Fibroblast of lung (primary cell): ENCODE measurements at places on chromosomes 11 and 22. TPM values are rescaled to one million over a fixed set of nuclear protein-coding genes. Genes with fewer than 3 reads are reported as not detected.

The ADM2 gene
- polyA plus RNA-seq, result 0.67 and 0.73 TPM in 2 replicates

The SAA4 gene
- polyA plus RNA-seq, result not detected in 2 replicates

The TEAD1 gene
- polyA plus RNA-seq, result 78.9 and 88.6 TPM in 2 replicates

- DNase-seq, result no peak
Measured at GRCh38 chr11:119928047-119928446, 199.0 kb upstream of the NECTIN1 start.

DNA sequence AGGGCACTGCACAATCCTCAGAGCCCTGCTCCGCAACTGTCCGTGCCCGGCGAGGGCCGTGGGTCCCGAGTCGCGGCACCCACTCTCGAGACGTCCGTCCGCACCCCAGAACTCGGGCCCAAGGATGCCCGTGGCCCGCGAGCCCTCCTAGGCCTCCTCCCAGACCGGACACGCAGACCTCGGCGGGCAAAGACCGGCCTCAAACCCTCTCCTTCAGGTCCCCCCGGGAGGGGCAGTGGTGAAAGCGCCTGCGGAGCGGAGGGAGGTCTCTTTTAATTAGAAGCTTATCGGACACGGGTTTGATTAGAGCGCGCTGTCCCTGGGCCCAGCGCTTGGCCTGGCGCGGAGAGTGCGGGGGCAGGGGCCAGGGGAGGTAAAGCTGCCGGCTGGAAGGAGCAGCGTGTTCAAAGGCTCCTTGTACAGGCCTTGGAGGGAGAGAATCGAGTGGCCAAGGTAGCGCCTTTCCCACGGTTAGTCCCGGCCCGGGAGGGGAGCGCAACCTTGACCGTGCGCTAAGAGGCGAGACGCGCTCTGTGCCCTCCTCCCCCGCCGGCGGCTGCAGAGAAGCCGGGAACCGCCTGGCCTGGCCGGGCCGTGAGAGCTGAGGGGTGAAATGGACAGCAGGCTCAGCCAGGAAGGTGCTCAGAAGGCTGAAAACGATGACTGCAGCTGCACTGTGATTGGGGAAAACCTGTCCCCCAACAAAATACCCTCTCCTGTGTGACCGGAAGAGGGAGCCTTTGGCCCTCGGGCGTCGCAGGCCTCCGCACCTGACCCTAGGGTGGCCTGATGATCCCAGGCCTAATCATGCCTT lies 4.6 kb downstream of the WT1 start:
- DNase-seq, result no peak

GRCh38 chr11:103202048-103202651 lies 92.9 kb downstream of the DYNC2H1 start:
- DNase-seq, result peak; percentile 38

DNA sequence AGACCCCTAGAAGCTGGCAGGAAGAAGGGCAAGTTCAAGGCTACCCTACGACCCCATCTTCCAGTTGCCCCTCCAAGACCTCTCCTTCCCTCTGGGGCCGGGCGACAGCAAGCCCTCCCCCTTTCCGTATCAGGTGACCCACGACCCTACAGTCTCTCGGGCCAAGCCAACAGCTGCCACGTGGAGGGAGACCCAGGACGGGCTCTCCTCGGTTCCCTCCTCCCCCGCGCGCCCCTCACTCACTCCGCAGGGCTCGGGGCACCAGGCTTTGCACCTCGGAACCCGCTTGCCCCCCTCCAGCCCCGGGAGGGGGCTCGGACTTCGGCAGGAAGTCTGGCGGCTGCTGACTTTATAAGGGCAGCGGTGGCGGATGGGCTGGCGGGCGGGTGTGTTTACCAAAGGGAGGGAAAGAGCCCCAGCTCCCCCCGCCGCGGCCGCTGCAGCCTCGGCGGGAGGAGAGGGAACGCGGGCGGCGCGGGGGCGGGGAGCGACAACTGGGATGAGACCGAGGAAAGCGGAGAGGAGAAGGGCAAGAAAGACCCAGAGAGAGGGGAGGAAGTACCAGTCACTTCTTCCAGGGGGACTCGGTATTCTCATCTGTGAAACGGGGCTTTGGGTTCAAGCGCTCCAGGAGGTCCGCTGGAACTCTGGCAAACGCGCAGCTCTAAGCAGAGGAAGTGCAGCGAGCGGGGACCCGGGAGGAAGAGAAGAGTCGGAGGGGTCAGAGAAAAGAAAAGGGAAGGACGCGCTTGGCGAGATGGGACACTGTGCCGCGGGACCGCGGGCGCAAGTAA lies 767 bp downstream of the SLC43A1 start:
- peak; percentile 39 for DNase-seq

DNA sequence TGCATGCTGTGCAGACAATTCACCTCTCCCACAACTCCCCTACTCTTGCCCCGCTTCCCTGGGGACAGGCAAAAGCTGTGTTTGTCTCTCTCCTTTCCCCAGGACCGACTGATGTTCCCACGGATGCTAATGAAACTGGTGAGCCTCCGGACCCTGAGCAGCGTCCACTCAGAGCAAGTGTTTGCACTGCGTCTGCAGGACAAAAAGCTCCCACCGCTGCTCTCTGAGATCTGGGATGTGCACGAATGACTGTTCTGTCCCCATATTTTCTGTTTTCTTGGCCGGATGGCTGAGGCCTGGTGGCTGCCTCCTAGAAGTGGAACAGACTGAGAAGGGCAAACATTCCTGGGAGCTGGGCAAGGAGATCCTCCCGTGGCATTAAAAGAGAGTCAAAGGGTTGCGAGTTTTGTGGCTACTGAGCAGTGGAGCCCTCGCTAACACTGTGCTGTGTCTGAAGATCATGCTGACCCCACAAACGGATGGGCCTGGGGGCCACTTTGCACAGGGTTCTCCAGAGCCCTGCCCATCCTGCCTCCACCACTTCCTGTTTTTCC lies 1.4 kb upstream of the MADD start:
- no peak for DNase-seq
